Activated CD8-positive, alpha-beta T cell treated with anti-CD3 and anti-CD28 coated beads, Interleukin-2, amount 10 ng/mL, durations not matched to agents 7 days and 5 days (primary cell): ENCODE measurements at places on chromosomes 13 and 19.
A peak's percentile ranks its signal among the peaks of the same experiment; 100 is the strongest.

DNA sequence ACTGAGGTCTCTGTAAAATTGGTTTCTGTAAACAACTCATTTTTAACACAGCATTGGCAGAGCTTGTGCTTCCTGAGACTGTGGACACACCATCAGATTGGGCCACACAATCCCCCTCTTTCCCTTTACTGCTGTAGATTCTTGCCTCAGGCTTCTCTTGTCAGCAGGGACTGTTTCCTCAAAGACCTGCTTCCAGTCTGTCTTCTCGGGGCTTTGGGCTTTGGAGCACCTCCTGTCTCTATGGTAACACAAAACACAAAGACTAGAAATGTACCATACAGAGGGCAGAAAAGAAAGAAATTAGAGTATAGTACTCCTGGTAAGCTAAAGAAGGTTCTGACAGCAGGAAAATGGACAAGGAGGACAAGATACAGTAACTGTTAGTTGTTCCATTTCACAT lies 484.5 kb downstream of the DIAPH3 start:
- DNase-seq = no peak

GRCh38 chr13:107600971-107601370 lies 614.4 kb downstream of the LIG4 start:
- DNase-seq = no peak

DNA sequence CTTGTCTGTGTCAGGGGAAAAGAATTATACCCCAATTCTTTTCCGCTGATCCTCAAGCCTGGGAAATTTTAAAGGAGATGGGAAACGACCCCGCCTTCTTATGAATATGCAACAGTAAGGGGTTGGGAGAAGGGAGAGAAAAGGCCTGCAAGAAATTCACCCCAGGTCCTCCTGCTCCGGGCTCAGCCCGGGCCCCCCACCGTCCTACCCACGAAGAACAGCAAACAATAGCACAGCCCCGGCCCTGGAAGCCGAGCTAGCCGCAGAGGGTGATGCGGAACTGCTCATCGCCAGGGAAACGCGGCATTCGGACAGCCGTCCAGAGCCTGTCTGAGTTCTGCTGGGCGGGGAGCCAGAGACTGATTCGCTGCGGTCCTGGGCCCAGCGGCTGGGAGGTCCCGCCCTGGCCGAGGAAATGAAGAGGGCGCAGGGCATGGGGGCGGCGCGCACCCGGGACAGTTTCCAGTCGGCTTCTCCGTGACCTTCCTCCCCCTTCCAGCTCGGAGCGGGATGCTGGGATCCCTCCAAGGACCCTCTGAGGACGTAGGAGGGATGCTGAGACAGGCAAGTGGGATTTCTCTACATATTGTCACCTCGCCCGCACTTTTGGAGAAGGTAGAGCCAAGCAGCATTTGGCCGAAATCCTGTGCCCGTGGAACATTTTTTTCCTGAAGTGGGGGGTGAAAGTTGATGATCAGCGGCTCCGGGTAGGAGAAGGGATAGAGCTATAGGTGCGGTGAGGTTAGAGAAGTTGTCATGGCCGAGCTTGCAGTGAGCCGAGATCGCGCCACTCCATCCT lies 82.3 kb upstream of the C1QTNF9B start:
- DNase-seq = peak; percentile 49

- no peak for DNase-seq
Measured at GRCh38 chr13:37995092-37995491, 125.5 kb upstream of the TRPC4 start.

- peak; percentile 50 for DNase-seq
Measured at GRCh38 chr13:74136084-74136658, 2.0 kb upstream of the KLF12 start.

GRCh38 chr19:7858109-7858770 lies 15.9 kb downstream of the PRR36 start:
- DNase-seq = no peak

DNA sequence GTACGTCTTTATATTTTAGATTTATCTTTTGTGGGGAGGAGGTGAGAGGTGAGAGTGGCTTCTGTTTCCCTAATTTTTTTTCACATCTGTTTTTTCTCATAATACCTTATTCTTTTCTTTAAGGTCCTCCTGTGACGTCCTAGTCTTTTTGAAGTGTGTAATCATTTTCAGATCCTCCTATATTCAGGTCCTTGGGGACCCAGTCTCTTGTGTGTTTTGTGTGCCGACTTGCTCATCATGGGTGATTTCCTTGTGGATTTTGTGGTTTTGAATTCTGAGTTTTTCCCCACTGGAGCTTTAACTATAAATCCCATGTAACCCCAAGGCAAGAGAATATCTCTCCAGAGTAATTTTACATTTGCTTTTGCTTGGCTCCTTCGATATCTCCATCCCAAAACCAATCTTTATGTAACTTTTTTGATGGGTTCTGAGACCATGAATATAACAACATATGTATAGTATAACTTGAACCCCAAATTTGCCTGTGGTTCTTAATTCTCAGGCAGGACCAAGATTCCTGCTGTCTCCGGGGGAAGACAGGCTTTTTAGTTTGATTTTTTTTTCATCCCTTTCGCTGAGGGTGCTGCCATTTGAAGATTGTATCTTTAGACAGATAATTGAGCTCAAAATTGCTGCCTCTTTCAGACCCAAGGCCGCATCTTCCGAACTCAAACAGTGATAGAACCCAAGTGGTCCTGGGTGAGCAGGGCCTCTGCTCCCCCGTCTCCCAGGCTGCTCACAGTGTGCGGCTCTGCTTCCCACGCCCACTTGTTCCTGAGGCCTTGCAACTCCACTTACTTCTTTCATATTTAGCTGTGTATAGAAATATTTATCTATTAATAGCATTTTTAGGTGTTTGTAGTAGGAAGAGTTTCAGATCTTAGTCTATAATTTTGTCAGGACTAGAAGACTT lies 59.1 kb upstream of the GPR183 start:
- DNase-seq = peak; percentile 19

DNA sequence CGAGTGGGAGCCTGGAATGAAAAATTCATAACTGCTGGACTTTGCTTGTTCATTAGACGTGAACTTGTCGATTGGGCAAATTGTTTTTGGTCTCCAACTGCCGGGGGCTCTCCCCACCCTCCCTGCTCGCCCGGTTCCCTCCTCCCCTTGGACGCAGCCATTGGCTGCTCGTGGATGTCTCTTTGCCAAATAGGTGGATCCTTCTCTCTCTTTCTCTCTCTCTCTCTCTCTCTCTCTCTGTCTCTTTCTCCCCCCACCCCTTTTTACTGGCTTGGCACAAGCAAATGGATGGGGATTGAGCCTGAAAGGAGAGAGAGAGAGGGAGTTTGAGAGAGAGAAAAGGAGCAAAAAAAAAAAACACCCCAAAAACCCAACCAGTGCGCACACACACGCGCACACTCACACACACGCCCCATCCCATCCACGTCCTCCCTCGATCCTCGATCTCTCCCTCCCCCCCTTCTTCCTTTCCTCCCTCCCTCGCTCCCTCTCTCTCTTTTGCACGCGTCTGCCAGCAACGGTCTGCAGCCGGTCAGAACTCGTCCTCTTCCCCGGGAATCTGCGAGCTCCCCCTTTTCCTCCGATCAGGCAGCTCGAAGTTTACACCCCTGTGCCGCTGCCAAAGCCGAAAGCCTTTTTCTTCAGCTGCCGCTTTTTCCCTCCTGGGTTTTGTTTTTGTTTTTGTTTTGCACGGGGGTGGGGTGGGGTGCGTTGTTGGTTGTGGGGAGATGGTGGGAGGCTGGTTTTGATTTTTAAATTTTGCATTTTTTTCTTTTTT lies 27.8 kb downstream of the NFIX start:
- no peak for DNase-seq

GRCh38 chr13:50914848-50915247 lies 5.3 kb downstream of the RNASEH2B start:
- DNase-seq = no peak

DNA sequence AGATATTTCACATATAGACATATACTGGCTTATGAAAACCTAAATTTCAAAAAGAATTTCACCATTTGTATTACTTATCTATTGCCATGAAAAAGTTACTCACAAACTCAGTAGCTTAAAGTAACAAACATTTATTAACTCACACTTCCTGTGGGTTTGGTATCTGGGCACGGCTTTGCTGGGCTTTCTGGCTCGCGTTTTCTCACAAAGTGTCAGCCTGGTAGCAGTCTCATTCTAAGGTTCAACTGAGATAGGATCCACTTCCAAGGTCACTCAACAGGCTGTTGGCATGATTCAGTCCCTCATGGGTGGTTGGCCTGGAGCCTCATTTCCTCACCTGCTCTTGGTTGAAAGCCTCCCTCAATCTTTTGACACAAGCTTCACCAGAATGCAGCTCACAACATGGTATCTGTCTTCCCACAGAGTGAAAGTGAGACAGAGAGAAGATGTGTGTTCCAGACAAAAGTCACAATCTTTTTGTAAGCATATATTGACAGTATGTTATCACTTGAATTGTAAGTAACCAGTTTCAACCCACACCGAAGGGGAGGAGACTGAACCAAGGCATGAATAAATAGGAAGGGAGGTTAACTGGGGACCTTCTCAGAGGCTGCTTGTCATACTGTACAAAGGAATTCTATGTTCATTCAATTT lies 1065.8 kb upstream of the SPRY2 start:
- DNase-seq = no peak

GRCh38 chr13:80132741-80133601 lies 208.0 kb downstream of the SPRY2 start:
- DNase-seq = no peak

- DNase-seq = no peak
Measured at GRCh38 chr19:31574251-31574973, 225.2 kb upstream of the TSHZ3 start.

DNA sequence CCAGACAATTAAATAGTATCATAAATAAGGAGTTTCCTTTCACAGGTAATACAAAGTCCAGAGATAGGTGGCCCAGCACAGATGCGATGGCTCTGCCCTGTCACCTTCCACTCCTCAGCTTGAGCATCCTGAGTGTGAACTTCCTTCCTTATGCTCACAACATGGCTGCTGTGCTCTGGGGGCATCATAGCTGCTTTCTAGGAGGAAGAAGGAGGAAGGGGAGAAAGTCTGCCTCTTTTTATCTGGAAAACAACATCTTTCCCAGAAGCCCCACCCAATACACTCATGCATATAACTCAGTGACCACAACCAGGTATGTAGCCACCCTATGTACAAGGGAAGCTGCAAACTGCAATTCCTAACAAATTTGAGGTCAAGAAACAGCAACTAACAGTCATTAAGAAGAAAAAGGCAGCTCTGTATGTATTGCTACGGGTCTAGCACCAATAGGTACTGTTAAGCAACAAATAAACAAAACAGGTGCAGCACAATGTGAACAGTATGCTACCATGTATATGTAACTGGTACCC lies 201.2 kb upstream of the UBL3 start:
- DNase-seq = no peak

DNA sequence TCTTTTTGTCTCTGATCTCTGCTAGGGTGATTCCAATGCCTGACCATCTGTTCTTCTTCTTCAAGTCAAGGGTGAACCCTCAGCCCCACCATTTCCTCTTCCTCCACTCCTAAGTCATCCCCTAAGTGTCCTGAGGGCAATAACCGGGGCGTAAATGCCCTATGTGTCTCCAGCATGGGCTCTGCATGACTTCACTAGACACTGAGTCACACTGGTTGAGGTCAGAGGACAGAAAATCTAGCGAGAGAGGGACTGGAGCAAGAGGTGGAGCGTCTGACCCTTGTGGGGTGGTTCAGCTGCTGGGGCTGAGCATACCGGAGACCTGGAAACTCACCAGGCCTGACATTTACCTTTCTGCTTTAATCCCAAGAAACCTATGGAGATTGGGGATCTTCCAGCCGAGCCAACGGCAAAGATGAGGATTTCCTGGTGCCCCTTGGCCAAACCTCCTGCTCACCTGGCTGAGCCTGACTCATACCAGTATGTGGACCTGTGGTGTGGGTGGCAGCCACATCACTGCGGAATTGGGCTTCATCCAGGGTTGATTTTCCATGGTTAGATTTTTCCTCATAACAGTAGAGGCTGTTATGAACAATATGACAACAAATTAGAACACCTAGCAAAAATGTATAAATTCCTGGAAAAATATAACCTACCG lies 26.9 kb downstream of the SCGB2B2 start:
- DNase-seq = no peak

- DNase-seq = no peak
Measured at GRCh38 chr19:46783670-46784069, 4.7 kb downstream of the SLC1A5 start.

- no peak for DNase-seq
Measured at GRCh38 chr19:16000024-16000663, 51.3 kb downstream of the OR10H4 start.

DNA sequence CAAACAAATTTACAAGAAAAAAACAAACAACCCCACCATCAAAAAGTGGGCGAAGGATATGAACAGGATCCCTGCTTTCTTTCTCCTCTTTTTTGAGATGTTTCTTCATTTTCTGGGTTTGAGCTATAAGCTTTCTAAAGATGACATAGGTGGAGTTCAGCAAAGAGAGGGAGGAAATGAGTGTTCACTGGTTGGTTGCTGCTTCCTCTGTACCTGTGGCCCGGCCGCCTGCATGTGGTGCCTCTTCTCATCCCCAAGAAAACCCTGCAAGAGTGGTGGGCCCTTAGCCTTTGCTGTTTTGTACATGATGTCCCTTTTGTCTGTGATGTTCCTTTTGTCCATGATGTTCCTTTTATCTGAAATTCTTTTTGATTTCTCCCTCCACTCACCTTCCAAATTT lies 178.4 kb upstream of the SERP2 start:
- DNase-seq = peak; percentile 23

GRCh38 chr13:92164822-92165221 lies 766.4 kb downstream of the GPC5 start:
- no peak for DNase-seq

DNA sequence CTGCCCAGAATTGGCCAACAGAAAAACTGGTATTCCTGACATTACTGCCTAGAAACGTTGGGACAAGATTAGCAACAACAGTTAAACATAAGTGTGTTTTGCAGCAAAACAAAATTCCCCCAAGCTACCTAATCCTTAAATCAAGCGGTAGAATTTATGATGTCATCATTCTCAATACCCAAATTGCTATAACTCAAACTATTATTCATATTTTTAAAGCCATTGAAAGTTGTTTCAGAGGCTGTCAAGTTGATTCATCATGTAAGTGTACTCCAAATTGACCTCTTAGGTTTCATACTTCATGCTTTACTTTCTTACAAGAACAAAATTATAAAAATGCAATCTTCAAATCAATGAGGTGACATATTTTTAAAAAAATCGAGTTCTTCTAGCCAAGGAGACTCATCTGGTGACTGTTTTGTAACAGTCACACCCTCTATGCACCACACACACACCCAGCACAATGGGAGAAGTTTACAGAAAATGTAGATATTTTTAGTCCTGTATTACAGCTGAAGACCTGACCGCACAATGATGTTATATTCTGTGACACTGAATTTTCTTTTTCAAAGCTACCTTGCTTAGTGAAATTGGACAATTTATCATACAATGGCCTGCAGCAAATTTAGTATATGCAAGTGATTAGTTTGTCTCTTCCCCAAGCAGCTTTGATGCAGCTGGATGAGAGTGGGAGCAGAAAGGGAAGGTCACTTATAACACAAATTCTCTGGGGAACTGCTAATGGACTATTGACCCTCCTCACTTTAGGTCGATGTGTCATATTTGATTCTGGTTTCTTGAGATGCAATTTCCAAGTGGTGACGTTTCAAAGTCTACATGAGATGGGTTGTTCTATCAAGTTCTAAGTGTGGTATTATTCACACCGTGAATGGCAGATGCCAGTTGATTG lies 345.3 kb upstream of the OBI1 start:
- no peak for DNase-seq
